ENCODE measurements at places on chromosomes 12 and 14. TPM values are rescaled to one million over a fixed set of nuclear protein-coding genes. Genes with fewer than 3 reads are reported as not detected.

Gene ACRBP
- total RNA-seq = 2.4 TPM

Gene TSPAN9
- total RNA-seq = 22.8 TPM

Gene FOXA1
- total RNA-seq = not detected

Gene TMEM253
- total RNA-seq = 1.6 TPM

Gene ZFHX2
- total RNA-seq = 11.0 TPM

GRCh38 chr12:123958462-123958861 is 14.2 kb downstream of the CCDC92 start:
- no peak for DNase-seq

DNA sequence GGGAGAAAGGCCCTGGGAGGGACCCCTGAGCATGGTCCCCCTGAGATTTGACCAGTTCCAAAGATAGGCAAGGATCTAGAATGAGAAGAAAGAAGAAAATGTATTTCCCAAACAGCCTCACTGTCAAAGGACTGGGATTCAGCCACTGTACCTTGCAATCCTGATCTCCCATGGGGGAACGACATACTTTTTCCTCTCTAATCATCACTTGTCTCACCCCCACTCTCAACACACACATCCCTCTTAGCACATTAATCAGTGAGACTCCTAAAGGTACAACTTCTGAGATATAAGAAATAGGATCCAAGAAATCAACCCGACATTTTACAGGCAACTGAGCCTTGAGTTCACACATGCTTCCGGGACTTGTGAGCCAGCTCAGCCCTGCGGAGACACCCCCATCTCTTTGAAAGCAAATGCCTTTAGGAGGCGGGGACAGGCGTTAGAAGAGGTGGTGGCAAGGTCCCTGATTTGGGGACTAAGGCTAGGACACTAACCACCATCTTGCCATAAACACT is 1.4 kb downstream of the MAP3K9 start:
- no peak for DNase-seq

- no peak for DNase-seq
These were observed 43.0 kb downstream of the PPM1H start for GRCh38 chr12:62891805-62892549.

DNA sequence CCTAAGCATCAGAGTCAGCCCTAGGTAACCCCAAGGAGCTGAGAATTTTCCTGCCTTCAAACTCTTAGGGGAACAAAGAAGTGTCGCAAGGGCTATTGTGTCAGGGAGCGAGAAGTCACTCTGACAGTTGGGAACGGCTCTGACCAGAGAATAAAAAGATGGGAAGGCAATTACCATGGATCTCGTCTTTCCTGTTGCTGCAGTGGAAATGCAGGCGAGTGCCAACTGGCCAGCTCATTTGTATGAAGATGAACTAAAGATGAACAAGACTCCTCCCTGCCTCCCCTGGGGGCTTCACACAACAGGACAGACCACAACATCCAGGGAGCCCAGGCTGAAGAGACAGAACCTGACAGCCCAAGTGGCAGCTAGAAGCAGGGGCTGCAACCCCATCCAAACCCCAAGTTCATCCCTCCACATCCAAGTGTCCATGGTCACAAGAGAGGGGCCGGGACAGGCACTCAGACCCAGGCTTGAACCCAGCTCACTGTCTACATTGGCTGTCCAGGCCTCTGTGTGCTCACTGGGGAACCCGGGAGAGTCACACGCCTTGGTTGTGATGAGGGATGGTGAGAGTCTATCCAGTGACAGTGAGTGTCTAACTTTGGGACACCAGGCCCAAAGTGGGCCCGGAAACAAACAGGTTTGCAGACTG is 322.4 kb downstream of the BCL11B start:
- DNase-seq = no peak

GRCh38 chr14:101518611-101519473 is 42.5 kb upstream of the DIO3 start:
- no peak for DNase-seq

GRCh38 chr14:51067295-51067694 is 27.6 kb downstream of the TRIM9 start:
- DNase-seq = no peak

DNA sequence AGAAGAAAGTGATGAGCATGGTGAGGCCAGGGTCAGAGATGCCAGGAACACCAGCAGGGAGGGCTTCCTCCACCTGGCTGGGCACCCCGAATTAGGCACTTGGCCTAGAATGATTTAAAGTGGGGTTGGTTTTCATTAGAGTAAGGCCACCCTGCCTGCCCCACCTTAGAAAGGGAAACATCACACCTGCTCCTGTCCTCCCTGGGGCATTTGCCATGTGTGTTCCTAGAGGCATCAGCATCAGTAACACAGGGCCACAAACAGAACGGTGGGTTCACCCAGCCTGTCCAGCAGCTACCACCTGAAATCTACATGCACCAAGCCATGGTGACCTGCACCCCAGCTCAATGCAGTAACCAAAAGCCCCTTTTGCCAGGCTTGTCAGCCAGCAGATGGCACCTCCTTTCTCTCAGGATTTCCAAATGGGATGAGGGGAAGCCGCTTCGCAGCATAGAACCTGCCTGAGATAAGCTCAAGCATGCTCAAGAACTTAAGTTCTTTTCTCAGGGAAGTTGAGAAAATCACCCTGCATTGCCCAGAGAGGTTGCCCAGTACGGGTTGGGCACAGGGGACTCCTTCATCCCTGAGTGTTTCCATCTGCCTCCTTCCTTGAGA is 338.8 kb downstream of the DPF3 start:
- DNase-seq = no peak

- DNase-seq = peak; percentile 89
These were observed 3.2 kb downstream of the TEX52 start for GRCh38 chr12:2853626-2854025.

GRCh38 chr14:49633640-49634546 is 1.2 kb downstream of the DNAAF2 start:
- peak; percentile 93 for DNase-seq

GRCh38 chr12:57119294-57120085 is 8.3 kb upstream of the STAT6 start:
- DNase-seq = no peak

DNA sequence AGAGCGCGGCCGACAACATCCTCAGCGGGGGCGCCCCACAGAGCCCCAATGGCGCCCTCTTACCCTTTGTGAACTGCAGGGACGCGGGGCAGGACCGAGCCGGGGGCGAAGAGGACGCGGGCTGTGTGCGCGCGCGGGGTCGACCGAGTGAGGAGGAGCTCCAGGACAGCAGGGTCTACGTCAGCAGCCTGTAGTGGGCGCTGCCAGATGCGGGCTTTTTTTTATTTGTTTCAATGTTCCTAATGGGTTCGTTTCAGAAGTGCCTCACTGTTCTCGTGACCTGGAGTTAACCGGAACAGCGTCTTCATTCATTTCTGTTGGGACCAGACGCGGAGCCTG is 103.8 kb upstream of the FKBP4 start:
- peak; percentile 55 for DNase-seq

Data from neural crest cell (in vitro differentiated cells).